BE2C (cell line): ENCODE measurements at places on chromosomes 5 and 9.

- DNase-seq = no peak
These were observed 56.8 kb upstream of the ALDH1B1 start for GRCh38 chr9:38335686-38336085.

DNA sequence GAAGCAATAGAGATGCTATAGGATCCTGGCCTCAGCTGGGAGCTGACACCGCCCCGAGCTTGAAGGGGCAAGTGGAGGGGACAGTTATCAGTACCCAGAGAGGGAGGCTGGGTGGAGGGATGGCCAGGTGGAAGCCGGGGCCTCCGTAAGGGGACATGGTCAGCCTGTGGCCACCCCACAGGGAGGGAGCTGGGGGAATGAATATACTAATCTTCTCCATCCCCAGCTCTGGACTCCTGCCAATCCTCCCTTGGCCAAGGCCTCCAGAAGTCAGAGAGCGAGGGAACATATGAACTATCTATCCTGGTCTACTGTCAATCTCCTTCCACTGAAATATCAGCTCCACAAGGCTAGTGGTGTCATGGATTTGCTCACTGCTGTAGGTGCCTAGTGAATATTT is 109.3 kb downstream of the BOD1 start:
- no peak for DNase-seq

GRCh38 chr9:130834371-130835336 is at the start of gene ABL1:
TSS of gene ABL1 (plus strand) at chr9:130835254. CDS start at chr9:130835447, 193 bp downstream.
- peak; percentile 89 for DNase-seq

GRCh38 chr5:159128070-159128541 is 28.4 kb upstream of the EBF1 start:
- peak; percentile 42 for DNase-seq

- DNase-seq = no peak
These were observed 188.8 kb upstream of the IRX4 start for GRCh38 chr5:2071562-2071961.

DNA sequence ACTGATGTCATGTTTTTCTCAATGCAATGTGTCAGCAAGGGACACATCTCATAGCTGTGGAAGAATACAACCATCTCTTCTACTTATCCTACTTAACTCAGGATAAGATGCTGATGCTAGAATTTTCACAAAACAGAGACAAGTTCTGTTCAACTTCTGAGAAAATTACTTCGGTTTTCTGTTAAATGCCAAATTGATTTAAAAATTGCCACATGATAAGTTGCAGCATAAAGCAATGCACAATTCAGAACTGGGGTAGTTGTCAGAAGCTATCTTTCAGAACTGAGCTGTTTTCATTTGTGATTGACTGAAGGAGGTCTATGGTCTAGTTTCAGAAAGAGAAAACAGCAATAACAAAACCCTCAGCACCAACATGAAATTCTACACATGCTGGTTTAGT is 954.8 kb upstream of the C9orf72 start:
- DNase-seq = no peak

DNA sequence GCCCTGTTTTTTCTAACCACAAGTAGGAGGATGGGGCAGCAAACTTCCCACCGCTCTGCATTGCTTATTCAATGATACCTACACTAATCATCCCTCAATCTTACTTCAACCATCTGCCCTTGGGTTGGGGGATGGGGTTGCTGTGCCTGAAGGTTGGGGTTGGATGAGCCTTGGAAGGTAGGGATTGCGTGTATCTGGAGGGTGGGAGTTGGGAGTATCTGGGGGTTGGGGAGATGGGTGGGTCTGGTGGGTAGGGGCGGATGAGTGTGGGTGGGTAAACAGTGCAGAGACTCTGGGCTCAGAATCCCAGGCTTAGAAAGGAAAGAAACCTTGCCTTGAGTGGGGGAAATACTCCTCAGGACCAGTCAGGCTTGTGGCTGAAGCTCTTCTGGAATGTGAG is 467.4 kb downstream of the DIRAS2 start:
- no peak for DNase-seq

- DNase-seq = no peak
These were observed 66.9 kb downstream of the FANCC start for GRCh38 chr9:95250462-95251221.

DNA sequence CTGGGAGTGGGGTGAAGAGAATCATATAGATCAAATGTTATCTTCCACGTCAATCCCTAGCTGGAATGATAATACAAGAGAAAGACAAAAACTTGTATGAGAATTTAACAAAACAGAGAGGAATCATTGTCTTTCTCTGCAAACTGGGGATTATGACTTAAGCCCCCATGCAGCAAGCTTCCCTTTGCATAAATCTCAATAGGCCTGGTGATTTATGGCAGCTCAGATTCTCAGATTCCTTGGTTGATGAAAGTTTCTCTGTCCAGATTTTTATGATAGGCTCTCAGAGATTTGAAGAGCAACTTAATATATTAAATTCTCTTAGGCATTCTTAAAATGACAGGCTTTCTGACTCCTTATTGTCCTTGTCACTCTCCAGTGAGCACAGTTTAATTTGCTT is 56.0 kb downstream of the RASGRF2 start:
- DNase-seq = no peak

DNA sequence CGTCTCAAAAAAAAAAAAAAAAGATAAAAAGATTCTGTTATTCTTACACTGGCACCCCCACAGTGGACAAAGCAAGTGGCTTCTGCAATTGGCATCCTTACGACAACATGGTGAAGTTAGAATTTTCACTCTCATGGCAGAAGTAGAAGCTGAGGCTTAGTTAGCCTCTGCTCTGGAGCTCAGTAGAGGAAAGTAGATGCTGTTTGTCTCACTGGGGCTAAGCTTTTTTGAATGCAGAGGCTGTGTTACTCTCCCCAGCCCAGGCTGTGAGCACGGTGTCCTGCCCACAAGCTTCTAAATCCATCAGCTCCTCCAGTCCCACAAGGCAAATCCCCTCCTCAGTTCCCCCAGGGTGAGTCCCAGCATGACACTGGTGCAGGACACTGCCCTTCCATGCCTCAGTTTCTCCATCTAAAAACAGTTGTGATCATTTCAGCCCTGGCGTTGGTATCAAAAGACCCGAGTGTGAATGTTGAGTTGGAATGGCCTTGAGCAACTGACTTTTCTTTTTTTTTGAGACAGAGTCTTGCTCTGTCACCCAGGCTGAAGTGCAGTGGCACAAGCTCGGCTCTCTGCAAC is 22.6 kb upstream of the PHF19 start:
- DNase-seq = no peak

- no peak for DNase-seq
These were observed 33.1 kb downstream of the THBS4 start for GRCh38 chr5:80068246-80068636.
